ENCODE measurements at places on chromosomes 16 and 17.

DNA sequence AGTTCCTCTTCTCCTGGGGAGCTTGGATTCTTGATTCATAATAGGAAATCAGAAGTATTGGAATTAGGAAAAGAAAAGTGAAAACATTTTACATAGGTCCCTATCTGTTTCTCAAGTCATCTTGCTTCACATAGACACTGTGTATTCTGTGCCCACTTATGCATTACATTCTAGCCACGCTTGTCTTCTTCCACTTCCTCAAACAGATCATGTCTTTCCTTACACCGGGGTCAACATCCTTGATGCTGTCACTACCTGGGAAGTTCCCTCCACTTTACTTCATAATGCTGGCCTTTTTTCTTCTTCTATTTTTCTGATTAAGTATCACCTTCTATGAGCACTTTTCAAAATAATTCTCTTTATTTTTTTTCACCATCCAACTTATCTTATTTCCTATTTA lies 606.4 kb upstream of the CDH8 start:
- no peak for DNase-seq

GRCh38 chr16:87235810-87236515 lies 81.2 kb downstream of the C16orf95 start:
- no peak for DNase-seq

DNA sequence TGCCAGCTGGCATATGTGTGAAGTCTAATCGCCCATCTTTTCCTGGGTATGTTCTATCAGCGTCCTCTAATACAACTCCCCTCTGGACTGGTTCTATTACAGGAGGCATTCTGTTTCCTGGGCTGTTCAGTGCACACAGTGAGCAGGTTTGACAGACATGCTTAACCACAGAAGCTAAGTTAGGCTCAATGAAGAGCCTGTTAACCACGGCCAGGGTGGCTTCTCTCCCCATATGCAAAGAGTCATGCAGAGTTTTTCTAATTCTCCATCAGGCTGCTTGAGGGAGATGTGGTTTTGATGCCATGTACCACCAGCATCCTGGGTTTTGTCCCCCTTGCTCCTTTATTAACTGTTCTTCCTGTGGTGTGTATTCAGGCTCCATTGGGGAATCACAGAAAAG lies 57.2 kb upstream of the ALOX12 start:
- no peak for DNase-seq

DNA sequence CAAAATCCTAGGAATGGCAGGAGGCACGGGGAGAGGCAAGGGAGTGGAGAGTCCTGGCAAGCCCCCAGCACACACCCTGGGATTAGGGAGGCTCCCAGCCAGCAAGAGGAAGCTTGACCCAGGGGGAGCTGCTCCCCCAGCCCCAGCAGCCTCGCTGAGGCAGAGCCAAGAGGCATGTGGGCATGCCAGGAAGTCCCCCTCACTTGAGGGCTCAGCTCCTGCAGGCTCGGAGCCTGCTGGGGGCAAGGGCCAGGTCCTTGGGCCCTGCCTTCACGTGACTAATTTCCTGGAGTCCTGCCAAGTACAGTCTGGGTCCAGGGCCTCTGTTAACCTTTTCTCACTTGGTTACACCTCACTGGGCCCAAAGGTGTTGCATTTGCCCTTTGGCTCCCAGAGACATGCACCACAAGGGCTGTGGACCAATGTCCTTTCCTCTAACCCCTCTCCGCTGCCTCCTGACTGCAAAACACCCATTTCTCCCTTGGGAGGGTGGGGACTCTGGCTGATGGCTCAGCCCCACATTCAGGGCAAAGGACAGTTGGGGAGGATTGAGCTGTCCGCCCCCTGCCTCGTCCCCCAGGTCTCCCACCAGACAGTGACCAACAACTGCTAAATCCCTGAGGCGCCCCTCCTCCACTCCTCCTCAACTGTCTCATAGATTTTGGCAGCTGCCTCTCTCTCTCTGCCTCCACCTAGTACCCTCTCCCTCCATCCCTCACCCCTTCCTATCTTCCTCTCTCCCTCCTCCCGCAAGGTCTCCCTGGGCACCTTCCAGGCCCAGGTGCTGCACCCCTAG lies 4.4 kb upstream of the SLC47A2 start:
- no peak for DNase-seq

GRCh38 chr17:76276461-76277299 lies 11.5 kb downstream of the UBALD2 start:
- DNase-seq: no peak

Data from activated T-cell treated with anti-CD3 and anti-CD28 coated beads for 24 hours (primary cell).